PC-3 (cell line): ENCODE measurements at places on chromosomes 11 and 22.

- peak; percentile 80 for DNase-seq
These were observed 98.2 kb downstream of the MSANTD4 start for GRCh38 chr11:105923807-105924206.

DNA sequence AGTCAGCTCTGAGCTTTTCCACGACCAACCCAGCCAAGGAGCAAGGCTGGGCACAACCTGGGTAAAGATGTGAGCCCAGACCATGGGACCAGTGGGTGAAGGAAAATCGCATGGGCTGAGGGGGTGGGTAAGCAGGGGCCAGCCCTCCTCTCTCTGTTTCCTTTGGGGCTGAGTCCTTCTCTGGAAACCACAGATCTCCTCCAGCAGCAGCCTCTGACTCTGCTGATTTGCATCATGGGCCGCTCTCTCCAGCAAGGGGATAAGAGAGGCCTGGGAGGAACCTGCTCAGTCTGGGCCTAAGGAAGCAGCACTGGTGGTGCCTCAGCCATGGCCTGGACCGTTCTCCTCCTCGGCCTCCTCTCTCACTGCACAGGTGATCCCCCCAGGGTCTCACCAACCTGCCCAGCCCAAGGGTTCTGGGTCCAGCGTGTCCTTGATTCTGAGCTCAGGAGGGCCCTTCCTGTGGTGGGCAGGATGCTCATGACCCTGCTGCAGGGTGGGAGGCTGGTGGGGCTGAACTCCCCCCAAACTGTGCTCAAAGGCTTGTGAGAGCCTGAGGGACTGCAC is 67.8 kb downstream of the GGTLC2 start:
- no peak for DNase-seq

DNA sequence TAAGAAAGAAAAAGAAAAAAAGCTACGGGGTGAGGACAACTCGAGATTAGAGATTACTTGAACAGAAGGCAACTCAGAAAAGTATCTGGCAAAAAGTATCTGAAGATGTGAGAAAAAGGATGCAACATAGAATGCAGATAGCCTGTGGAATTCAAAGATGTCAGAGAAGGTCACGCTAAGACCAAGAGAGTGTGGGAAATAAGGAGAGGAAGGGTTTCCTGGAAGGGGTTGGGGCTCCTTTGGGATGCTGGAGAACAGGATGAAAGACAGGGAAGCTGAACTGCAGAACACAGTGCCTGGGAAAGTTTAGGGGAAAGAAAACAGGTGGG is 1.2 kb downstream of the GUCY1A2 start:
- no peak for DNase-seq

DNA sequence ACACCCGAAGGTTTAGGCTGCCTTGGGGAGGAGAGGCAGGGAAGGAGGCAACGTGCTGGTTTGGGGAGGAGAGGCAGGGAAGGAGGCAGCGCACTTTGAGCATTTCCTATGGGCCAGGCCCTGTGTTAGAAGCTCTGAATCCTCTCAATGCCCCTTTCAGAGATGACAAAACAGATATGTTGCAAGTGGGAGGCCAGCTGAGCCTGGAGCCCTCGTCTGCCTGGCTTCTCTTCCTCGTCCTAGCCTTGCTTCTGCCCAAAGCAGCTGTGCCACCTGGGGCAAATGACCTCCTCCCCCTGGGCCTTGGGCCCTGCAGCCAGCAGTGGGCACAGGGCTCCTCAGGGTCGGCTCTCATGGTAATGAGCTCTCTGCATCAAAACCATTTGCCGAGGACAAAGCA is 15.3 kb upstream of the LRRC32 start:
- DNase-seq: no peak

- peak; percentile 98 for DNase-seq
These were observed 229.3 kb downstream of the CASP12 start for GRCh38 chr11:104668797-104669463.

GRCh38 chr11:64510759-64511158 is 80.3 kb upstream of the SLC22A12 start:
- DNase-seq: no peak

DNA sequence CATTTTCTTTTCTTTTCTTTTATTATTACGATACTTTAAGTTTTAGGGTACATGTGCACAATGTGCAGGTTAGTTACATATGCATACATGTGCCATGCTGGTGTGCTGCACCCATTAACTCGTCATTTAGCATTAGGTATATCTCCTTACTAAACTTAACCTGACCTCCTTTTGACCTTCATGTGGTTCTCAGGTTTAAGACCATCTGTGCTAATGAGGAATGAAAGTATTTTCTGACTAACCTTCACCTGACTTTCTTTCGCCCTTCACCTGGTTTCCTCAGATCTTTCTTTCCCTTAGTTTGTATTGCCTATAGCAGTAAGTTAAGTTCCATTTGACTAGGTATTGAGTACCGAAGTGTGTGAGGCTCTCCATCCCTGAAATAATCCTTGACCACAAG is 6.5 kb downstream of the EXPH5 start:
- no peak for DNase-seq

GRCh38 chr22:22498267-22498666 is 10.3 kb downstream of the ZNF280B start:
- no peak for DNase-seq

- peak; percentile 94 for DNase-seq
These were observed 131.0 kb downstream of the PLEKHA7 start for GRCh38 chr11:16883174-16883573.

DNA sequence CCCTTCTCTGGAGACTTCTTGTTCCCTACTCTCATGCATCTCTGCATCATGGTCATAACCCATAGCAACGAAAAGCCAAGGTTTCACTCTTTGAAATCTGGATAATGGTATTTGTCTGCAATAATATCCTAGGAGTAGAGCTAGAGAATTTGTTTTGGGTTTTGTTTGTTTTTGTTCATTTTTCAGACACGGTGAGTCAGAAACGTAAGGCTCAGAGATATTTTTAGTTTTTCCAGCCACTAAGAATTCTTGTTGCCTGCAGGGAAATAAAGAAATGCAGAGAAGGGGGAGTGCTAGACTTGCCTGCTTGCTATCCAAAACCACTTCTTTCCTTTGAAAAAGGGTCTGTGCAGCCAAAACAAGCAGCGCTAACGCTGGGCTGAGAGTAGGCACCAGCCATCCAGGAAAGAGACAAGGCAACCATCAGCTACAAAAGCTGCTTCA is 26.0 kb downstream of the POU2AF3 start:
- DNase-seq: peak; percentile 25

DNA sequence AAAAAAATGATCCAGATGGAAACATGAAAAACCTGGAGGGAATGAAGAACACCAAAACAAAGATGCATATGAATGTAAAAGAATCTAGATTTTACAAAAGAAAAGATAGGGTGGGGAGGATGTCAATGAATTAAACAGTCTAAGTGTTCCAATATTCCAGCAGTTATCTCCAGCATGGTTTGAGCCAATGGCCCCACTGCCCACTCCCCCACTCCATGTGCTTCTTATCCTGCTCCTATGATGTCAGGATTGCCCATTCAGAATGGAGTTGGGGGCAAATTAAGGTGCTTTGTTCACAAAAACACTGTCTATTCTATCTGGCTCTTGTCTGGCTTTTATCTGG is 1.2 kb upstream of the OR52K1 start:
- DNase-seq: no peak

DNA sequence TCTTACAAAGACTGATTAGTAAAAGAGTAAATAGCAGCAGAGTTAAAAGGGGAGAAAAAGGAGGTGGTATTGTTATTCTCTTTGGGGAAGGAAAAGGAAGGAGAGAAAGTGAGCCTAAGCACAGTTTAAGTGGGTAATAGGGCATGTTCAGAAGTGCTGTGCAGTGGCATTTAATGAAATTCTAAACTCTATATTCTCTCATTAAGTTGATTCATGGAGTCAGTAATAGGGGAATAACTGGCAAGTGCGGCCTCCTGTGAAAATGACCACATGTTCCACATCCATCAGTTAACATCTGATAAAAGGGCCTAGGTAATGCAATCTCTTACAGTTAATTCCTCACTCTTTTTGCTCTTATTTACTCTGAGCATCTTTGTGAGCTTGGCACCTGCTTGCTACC is 516.7 kb downstream of the JRKL start:
- DNase-seq: no peak

DNA sequence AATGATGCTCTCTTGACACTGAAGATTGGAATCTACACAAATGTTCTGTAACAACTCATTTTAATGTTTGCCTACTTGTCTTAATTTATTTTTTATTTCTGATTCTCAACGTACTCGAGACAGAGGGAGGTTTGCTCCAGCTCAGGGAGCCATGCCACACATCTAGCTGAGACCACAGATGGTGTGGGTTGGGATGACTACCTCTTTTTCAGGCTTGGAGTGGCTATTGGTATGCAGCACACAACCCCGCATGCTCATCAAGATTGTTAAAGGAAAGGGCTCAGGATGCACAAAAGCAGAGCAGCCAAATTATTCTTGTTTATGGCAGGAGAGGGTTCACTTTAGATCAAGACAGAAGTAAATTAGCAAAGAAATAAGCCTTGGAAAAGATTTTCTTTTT is 424.5 kb downstream of the OPCML start:
- DNase-seq: no peak

DNA sequence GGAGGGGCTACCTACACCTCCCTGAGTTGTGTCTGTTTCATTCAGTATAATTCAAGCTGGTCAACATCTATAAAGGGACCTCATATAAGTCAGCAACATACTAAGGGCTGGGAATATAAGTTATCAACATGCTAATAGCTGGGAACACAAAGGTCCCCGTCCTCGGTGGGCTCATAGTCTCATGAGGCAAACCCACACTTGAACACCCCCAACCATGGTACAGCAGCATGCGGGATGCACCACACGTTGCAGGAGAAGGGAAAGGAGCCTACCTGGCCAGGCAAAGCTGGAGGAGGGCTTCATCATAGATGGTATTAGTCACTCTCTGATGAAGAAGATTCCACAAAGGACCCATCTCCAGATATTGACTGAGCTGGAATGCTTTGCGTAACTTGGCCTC is 561.8 kb upstream of the B3GAT1 start:
- DNase-seq: no peak

GRCh38 chr11:37718431-37718999 is 1120.5 kb upstream of the RAG2 start:
- no peak for DNase-seq

DNA sequence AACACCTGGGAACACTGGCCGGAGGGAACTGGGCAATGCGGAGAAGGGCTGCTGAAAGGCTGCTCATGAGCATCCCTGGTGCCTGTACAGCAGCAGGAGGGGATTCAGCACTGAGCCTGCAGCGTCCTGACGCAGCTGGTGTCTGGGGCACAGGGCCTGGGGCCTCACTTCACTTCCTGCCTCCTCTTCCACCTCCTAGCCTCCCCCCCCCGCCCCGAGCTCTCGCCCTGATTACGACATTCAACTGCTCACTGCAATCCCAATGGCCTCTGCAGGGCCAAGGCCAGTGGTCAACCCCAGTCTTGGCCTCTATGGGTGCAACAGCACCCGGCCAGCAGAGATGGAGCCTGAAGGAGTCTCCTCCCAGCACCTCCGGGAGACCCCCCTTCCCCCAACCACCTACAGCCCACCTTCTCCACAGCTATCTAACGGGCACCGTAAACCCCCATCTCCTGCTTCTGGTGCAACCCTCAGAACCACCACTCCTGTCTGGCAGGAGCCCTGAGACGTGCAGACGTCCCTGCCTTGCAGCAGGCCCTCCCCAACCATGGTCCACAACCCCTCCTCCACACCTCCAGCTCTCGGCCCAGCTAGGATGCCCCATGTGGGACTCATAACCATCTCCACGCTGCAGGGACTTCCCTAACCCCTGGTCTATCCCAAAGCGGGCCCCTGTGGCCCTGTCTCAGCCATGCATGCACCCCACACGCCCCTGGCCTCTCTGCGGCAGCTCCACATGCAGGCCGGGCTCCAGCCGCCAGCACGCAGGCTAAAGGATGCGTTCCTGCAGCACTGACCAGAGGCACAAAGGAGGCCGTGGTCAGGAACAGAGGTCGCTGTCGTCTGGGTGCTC is 38.2 kb downstream of the BRD1 start:
- DNase-seq: no peak

DNA sequence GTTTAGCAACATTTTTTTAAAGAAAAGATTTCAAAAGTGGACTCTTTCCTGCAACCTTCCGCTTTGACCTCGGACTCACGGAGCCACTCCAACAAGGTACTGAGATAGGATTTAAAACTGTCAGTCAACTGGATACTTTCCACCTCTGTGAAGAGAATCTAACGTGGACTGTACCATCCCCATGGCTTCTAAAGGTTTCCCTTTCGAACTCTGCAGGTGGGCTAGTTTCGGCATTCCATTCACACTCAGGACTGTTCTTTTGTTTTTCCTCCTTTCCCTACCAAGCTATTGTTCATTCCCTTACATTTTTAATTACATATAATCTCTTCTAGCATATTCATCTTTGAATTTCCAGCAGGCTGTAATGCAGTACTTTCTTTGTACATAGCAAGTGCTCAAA is 88.5 kb upstream of the AKIP1 start:
- no peak for DNase-seq

DNA sequence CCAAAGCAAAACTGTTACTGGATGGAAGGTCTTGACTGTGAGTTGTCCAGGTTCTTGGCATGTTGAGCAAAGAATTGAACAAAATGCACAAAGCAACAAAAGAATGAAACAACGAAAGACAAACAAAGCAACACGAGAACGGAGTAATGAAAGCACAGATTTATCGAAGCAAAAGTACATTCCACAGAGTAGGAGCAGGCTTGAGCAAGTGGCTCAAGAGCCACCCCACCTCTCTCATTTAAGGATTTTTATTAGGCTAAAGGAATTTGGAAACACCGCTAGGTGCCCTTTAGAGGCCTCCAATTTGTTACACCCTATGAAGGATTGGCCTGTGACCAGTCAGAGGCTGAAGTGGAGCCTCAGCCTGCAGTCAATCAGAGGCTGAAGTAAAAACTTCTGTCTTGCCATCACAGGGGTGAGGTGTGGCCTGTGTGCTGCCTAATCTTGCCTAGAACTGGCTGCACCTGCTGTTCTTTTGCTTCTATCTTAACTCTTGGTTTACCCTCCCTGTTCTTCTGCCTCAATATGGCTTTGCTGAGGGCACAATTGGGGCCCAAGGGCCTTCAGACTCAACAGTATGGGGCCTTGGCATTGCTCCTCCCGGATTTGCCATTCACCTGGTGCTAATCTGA is 59.4 kb upstream of the FTH1 start:
- DNase-seq: no peak

- peak; percentile 51 for DNase-seq
These were observed 18.4 kb downstream of the SELENOO start for GRCh38 chr22:50218996-50219727.

DNA sequence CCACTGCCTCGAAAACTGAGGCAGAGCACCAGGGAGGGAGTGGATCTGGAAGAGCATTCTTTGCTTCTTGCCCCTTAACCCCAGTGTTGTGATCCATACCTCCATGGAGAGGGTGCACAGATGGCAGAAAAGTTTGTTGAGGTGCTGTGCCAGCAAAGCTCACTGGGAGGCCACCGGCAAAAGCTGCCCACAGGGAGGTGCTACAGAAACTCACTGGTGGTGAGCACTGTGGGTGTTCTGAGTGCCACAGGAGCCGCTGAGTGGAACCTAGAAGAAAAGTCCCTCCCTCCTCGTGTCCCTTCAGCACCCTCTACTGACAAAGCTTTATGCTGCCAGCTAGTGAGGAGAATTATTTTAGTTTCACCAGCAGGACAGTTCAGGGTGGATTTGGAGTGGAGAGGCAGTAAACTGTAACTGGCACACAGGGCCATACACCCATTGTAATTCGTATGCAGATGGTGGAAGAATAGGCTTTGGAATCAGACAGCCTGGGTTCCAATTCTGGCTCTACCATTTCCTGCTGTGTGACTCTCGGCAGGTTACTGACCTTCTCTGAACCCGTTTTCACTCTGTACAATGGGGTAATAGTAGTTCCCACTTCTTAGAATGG is 84.6 kb downstream of the SWAP70 start:
- DNase-seq: peak; percentile 80
